ENCODE measurements at places on chromosomes 2 and 18. TPM values are rescaled to one million over a fixed set of nuclear protein-coding genes. Genes with fewer than 3 reads are reported as not detected.

DNA sequence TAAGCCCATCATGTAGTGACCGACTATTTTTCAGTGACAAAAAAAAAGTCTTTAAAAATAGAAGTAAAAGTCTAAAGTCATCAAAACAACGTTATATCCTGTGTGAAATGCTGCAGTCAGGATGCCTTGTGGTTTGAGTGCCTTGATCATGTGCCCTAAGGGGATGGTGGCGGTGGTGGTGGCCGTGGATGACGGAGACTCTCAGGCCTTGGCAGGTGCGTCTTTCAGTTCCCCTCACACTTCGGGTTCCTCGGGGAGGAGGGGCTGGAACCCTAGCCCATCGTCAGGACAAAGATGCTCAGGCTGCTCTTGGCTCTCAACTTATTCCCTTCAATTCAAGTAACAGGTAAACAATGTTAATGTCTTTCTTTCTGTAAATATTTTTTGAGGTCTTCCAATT is at the start of gene CD28:
TSS of gene CD28 (plus strand) at position 237 of the 400 bp plus-strand sequence. CDS start at position 295, 58 bp downstream.
- DNase-seq: no peak

- DNase-seq: no peak
Observed at GRCh38 chr2:147368306-147368705, 476.5 kb upstream of the ACVR2A start.

The SERPINB10 gene
- 0.11 TPM for polyA plus RNA-seq

The POMC gene
- 7.8 TPM for polyA plus RNA-seq

The ALPI gene
- 0.06 TPM for polyA plus RNA-seq

Measured in left renal pelvis (tissue), 4 donors.